Activated T-cell treated with anti-CD3 and anti-CD28 coated beads, Interleukin-2, amount 50 U/mL, for 72 hours (primary cell): ENCODE measurements at places on chromosomes 5 and 9.
A peak's percentile ranks its signal among the peaks of the same experiment; 100 is the strongest.

DNA sequence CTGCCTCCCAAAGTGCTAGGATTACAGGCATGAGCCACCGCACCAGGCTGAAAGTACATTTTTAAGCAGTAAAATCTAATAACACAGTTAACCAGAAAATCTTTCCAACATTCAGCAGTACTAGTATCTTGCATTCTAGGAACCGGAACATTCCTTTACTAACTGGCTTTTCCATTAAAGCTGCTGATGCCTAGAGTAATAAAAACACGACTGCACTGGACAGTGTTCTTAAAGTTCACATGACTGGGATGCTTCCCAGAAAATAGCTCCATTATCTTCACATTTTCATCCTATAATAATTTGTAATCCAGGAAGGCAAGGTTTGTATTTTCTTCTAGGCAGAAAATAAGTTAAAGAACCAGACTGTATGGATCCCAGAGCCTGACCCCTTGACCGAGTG, 9.8 kb downstream of the PTPN3 start:
- no peak for DNase-seq

DNA sequence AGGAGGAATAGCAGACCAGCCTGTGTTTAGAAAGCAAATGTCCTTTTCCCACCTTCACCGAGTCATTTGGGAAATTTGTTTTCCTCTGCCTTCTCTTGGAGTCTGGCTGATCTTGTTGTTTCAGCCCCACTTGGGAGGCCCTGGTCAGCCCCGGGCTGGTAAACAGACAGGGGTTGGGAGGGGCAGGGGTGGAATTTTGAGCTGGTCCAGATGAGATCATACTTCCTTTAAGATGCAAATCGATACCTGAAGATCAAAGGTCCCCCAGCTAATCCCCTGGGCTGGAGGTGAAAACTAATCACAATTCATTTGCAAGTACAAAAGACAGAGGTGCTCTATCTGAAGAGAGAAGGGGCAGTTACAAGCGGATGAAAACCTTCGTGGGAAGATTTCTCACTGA, 118.4 kb downstream of the PAPPA start:
- DNase-seq = no peak

GRCh38 chr5:111762895-111763294, 5.9 kb upstream of the NREP start:
- DNase-seq = no peak

DNA sequence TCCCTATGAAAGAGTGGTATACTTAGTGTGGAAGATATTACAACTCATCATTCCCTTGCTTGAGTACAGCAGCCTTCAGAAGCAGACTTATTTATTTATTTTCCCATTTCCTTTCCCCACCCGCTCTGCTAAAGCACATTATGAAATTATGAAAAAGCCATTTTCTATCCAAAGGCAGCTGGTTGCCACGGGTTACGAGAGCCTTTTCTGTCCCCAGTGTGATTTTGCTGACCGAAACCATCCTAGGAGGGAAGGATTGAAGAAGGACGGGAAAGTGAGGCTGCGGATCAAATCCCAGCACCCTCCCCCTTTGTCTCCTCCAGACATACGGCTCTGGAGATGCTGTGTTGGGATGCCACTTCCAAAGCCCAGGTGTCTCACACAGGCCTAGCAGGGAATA, 246.9 kb downstream of the TLR4 start:
- DNase-seq = no peak

DNA sequence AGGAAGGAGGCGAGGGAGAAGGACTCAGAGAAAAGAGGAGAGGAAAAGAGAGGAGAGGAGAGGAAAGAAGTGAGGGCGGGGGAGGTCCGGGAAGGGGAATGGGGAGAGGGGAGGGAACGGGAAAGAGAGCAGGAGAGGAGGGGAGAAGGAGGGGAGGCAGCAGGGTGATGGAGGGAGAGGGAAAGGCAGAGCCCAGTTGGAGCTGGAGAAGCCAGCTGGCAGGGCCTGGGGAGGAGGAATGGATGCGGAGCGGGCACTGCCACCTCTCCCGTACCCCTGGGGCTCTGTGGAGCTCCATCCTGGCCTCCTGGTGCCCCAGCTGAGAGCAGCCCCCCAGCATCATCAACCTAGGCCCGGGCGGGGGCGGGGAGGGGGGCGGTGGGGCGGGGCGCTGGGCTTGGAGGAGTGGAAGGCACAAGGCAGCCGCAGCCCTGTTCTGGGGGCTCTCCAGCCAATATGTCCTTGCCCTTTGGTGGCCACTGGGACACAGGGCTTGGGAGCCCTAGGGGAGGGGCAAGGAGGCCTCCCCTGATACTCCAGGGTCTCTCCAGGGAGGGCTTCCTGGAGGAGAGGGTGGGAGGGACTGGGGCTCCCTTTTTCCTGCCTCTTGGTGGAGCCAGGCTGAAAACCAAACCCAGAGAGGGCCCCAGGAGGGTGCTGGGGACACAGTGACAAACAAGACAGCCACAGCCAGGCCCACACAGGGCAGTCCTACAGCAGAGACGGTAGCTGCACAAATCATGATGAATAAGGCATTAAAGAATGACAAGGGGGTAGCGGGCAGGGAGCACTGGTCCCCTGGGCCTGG, 123.7 kb downstream of the C9orf50 start:
- DNase-seq = no peak

GRCh38 chr5:156479849-156480248, 152.9 kb downstream of the SGCD start:
- DNase-seq = peak; percentile 76

DNA sequence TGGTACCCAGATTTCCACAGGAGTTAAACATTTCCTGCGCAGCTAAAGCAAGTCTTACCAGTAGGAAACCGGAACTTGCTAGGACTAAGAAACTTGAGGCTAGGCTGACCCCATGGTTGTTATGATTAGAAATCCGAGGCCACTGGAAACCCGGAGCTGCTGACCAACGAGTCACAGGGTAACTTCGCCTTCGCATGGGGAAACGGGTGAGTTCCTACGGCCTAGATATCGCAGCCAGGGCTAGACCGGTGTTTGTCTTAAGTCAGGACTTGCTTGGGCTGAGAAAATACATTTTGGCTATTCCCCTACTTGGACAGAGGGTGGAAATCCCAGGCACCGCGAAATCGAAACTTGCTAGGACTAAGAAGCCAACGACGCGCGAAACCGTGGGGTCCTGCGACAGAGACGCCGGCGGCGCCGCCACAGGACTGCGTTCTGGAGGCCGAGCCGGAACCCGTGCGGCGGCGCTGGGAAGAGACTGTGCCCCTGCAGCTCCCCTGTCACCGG, 1.6 kb upstream of the ANXA2R start:
- no peak for DNase-seq

GRCh38 chr9:98315067-98315453, 59.6 kb upstream of the TBC1D2 start:
- no peak for DNase-seq

DNA sequence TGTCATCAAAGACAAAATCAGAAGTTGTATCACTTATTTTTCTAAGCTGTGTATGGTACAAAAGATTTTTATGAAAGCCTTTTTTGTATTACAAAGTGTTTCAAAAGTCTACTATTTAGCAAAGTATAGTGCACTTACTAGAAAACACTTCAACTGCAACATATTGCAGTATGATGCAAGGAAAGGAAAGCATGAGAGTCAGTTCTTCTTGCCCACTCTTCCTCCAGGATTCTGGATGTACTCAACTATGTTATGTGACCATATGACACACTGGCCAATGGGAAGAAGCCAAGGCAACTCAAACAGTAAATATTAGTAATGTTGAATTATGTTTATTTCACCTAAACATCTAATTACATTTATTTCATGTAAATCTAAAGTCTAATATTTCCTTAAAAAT, 49.5 kb upstream of the TYRP1 start:
- no peak for DNase-seq

GRCh38 chr5:43312699-43313034, 545 bp downstream of the HMGCS1 start:
- no peak for DNase-seq

DNA sequence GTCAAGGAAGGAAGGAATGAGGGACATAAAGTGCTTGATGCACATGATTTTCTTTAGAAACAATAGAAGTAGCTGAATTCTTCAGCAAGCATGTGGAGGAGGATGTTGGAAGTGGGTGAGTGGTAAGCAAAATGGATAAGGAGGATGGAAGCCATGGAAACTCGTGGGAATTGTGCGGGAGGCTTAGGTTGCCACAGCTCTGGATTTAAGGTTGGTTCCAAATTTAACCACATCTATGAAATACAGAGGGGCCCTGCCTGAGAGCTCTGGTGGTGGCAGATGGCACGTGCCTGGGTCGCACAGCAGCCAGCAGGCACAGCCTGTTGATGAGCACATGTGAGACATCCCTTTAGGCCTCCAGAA, 284.7 kb downstream of the SMARCA2 start:
- no peak for DNase-seq

GRCh38 chr9:130186051-130186450, 13.8 kb downstream of the NCS1 start:
- DNase-seq = no peak

DNA sequence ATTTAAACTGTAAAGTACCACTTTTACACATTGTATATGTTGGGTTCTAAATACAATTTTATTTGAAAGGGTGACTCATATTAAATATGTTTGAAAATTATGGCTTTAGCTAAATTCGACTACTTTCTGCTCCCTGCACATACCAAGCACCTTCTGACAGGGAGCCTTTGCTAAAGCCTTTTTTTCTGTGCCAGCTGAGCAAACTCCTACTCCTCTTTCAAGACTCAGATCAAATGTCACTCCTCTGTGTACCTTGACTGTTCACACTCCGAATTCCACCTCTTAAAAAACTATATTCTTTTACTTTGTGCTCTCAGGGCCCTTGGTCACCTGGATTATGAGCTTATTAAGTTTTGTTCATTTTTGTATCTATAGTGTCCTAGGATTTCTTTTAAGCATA, 6.5 kb upstream of the OXCT1 start:
- no peak for DNase-seq

DNA sequence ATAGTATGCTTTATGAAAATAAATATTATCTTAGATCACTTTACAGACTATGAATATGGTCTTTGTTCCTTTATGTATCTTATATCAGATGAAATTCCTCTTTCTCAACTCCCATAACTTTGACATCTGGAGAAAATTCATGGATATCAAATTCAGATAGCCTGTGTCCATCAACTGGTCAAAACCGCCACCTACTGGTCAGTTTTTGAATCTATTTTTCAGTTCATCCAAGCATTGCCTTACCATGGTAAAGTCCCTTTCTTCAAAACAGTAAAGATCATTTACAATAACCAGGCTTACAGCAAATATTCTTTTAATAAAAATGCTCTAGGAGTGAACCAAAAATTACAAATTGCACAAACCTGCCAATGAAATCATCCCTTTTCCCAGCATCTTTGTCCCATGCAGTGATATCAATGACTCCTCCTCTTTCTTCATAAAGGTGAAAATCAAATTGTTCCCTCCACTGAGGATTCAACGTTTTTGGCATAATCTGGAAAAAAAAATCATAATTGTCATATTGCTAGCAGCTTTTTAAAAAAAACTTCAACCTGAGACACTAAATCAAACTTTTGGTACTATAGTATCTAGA, 290.5 kb downstream of the SLF1 start:
- no peak for DNase-seq

GRCh38 chr5:127536687-127537086, 19.2 kb downstream of the PRRC1 start:
- DNase-seq = no peak

DNA sequence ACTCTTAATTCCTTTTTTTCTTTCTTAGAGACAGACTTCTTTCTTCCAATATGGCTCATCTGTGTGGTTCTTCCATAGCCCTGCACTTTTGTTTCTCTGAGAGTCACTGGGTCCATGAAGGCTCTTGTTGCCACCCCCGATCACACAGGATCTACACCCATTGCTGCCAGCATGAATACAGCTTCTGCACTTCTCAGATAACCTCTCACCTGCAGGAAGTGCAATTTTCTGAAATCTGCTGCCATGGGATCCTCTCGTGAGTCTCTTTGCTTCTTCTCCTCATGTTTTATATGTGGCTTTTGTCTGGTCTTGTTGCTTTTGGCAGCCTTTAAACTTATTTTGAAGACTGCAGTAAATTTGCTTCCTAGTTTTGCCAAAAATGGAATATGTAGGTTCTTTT, 171.2 kb downstream of the TMEM167A start:
- no peak for DNase-seq

DNA sequence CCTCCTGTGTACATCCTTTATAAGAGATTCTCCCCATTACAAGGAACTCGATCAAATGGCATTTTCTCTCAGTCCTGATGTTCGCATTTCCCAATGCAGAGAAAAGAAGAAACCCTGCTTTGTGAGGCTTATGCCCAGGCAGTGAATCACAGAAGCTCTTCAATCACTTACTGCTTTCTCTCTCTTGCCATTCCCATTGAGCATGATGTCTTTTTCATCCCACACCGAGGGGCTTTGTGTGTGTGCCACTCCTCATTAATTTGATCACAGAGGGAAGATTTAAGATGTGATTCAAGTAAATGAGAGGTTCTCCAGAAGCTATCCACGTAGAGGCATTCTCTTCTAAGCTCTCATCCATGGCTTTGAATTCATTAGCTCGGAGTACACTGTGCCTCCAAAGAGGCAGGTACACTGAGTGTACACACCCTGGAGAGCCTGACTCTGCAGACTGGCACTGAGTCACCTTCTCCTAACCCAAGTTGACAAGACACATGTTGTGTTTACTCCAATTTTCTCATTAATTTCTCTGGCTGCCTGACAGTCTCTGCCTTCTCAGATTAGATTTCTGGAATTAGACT, 45.4 kb downstream of the MFAP3 start:
- no peak for DNase-seq

GRCh38 chr9:125631391-125632085, 75.5 kb downstream of the MAPKAP1 start:
- peak; percentile 44 for DNase-seq

DNA sequence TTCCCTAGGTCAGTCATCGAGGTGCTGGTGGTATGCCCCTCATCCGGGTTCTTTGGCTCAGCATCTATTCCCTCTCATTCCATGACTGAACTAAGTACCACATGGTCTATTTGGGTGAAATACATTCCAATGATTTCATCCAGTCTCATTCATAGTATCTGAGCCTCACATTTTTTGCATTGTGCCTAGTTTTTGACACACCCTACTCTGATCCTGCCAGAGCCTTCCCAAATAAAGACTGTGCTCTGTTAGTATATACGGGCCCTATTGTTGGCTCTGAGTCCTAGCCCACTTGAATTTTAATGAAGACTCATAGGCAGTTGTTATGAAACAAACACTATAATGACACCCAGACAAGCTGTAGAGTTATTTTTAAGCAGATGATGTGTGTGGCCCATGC, 740.7 kb downstream of the CETN3 start:
- DNase-seq = no peak

- no peak for DNase-seq
Measured at GRCh38 chr9:38355115-38355514, 37.4 kb upstream of the ALDH1B1 start.
